Activated T-helper 1 cell treated with Interleukin-2 at 50 U/mL for 16 hours (primary cell): ENCODE measurements at places on chromosomes 7 and 10.

- DNase-seq: no peak
Measured at GRCh38 chr10:4549139-4549653, 276.8 kb upstream of the AKR1E2 start.

- DNase-seq: no peak
Measured at GRCh38 chr7:112252141-112252540, 45.6 kb downstream of the ZNF277 start.

GRCh38 chr7:148708026-148708885, 9.6 kb downstream of the CUL1 start:
- DNase-seq: no peak

GRCh38 chr10:1301143-1301542, 245.0 kb downstream of the WDR37 start:
- no peak for DNase-seq

DNA sequence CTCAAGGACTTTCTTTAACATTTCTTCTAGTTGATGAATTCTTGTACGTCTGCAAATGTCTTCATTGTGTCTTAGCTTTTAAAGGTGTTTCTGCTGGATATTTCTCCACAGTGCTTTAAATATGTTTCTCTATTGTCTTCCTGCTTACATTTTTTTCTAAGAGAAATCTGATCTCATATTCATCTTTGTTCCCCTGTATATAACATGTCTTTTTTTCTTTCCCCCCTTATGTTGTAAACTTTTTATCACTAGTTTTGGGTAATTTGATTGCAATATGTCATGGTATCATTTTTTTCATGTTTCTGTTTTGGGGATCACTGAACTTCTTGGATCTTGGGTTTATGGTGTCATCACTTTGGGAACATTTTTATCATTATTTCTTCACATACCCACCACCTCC, 7.5 kb downstream of the RBAK start:
- no peak for DNase-seq

- DNase-seq: no peak
Measured at GRCh38 chr10:89051593-89051992, 61.0 kb downstream of the FAS start.

GRCh38 chr7:135160858-135161653, 9.5 kb downstream of the CYREN start:
- DNase-seq: no peak

- DNase-seq: no peak
Measured at GRCh38 chr7:101662447-101662998, 33.4 kb upstream of the MYL10 start.

- DNase-seq: no peak
Measured at GRCh38 chr10:124586142-124586541, 124.5 kb downstream of the LHPP start.

- no peak for DNase-seq
Measured at GRCh38 chr7:149625947-149626392, 128.4 kb upstream of the ZNF746 start.

- DNase-seq: no peak
Measured at GRCh38 chr10:73876157-73876556, 1.8 kb upstream of the CAMK2G start.

DNA sequence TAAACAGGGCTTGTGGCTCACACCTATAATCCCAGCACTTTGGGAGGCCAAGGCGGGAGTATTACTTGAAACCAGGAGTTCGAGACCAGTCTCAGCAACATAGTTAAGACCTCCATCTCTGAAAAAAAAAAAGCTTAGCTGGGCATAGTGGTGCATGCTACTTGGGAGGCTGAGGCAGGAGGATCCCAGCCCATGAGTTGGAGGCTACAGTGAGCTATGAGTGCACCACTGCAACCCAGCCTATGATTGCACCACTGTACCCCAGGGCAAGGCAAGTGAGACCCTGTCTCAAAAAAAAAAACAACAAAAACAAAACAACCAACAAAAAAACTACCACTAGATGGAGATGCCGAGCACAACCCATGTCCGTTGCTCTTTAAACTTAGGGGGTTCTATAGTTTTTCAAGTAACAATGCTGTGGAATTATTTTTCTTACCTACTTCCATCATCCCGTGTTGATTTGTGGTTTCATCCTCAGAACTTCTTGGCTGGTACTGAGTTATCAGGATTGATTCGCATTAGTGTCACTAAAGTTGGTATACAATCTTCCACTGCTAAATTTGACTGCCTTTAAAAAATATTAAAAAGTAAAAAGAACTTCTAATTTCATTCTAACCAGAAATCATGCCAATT, 12.2 kb upstream of the REPIN1 start:
- no peak for DNase-seq

DNA sequence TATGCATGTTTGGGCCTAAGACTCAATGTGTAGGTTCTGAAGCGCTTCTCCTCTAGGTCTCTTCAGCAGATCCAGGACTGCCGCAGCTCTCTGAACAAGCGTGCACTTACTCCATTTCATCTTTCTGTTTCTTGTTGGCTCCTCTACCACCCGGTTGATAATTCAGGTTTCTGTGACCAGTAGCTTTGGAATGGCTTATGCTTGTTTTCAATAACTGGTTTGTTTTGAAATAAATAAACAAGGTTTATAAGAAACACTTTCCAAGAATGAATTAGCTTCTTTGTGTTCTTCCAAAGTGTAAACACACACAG, 1.5 kb downstream of the MDFIC start:
- DNase-seq: no peak

GRCh38 chr10:42896735-42897134, 114.1 kb downstream of the BMS1 start:
- DNase-seq: no peak

- DNase-seq: no peak
Measured at GRCh38 chr7:36847946-36848345, 123.7 kb upstream of the AOAH start.

- no peak for DNase-seq
Measured at GRCh38 chr7:11313801-11314200, 340.1 kb downstream of the PHF14 start.

DNA sequence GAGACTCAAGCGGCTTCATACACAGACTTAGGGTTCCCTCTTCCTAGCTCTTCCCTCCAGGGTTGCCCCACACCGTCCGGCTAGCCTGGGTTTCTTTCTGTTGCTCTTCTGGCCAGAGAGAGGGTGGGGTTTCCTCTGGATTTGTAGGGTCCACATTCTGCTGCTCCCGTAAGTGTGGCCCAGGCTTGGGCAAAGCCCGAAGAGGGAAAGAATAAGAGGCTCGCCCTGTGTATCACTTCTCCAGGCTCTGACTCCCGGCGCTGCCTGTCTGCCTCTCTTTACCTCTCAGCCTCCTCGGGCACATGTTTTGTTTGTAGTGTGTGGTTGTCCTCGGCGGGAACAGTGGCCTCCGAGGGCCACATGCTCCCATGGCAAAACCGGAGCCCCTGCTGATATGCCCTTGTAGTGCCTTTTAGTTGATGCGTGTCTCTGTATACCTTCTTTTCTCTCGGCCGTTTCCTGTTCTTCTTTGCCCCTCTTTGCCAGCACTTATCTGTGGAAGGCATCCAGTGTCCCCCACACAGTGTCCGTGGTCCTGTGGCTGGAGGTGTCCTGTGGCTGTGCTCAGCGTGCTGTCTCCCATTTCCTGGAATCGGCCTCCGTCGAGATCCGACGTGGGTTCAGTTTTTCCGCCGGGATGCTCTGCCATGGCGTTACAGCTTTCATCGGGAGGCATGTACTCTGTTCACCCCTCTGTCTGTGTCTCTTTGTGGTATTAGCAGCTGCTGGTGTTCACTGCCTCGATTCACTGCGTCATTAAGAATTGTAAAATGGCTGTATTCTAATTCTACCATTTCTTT, 102.9 kb downstream of the INPP5A start:
- no peak for DNase-seq

DNA sequence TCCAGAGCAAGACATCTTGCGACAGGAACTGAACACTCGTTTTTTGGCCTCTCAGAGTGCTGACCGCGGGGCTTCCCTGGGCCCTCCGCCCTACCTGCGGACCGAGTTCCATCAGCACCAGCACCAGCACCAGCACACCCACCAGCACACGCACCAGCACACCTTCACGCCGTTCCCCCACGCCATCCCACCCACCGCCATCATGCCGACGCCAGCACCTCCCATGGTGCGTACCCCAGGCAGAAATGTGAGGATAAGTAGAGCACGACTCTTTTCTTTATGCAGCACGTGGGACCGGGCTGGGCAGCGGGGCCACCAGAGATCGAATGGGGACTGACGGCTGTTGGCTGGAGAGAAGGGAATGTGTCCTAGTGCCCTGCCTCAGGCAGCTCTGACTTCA, 365.8 kb upstream of the GALNT17 start:
- DNase-seq: no peak
